NCI-H187 treated with DMSO at 0.1 percent for 48 hours (cell line): ENCODE measurements at places on chromosomes 3 and 15.

- no peak for DNase-seq
Measured at GRCh38 chr3:116052602-116053001, 392.7 kb downstream of the LSAMP start.

DNA sequence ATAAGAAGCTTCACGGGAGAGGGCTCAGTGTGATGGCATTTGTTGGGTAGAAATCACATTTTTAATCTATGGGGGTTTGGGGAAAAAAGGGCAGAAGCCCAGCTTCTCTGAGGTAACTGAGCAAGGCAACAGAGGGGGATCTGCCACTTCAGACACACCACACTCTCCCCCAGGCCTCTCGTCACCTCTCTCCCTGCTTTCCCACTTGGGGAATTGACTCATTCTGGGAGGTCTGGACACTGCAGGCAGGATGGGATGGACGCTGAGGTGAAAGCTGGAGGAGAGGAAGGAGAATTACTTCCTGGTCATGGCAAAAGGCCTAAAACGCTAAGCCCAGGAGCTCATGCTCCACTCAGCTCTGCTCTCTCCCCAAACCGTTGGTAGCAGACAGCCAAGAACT lies 33.2 kb downstream of the MYO5C start:
- DNase-seq = no peak

DNA sequence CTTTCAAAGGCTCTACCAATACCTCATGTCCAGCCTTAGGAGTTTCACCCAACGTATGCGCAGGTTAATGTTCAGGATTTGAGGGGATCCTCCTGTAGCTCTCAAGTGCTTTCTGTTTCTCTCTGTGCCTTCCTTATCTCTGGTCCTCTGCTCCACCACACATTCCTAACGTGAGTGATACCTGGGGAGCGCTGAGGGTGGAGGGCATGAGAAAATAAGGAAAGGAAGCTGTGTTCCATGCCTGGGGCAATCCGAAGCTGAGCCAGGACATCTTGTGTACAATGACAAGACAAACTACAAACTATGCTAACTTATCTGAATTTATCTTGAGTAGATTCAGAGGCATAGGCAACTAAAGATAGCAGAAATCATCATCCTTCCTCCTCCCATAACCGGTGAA lies 136.4 kb downstream of the SST start:
- no peak for DNase-seq

DNA sequence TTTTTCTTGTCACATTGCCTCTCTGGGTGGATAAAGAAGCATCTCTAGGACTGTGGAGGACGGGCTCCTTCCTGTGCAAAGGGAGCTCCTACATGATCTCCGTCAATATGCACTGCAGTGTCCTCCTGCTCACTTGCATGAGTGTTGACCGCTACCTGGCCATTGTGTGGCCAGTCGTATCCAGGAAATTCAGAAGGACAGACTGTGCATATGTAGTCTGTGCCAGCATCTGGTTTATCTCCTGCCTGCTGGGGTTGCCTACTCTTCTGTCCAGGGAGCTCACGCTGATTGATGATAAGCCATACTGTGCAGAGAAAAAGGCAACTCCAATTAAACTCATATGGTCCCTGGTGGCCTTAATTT lies 478 bp downstream of the GPR15 start:
- DNase-seq = no peak

DNA sequence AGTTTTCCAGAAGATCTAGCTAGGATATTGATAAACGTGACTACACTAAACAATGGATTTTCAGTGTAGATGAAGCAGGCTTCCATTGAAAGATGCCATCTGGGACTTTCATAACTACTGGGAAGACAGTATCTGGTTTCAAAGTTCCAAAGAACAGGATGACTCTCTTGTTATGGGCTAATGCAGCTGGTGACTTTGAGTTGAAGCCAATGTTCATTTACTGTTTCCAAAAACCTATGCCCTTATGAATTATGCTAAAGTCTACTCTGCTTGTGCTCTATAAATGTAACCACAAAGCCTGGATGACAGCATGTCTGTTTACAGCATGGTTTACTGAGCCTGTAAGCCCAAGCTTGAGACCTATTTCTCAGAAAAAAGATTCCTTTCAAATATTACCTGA lies 245.4 kb downstream of the GBE1 start:
- DNase-seq = no peak

- no peak for DNase-seq
Measured at GRCh38 chr3:72123908-72124441, 339.0 kb upstream of the PROK2 start.

DNA sequence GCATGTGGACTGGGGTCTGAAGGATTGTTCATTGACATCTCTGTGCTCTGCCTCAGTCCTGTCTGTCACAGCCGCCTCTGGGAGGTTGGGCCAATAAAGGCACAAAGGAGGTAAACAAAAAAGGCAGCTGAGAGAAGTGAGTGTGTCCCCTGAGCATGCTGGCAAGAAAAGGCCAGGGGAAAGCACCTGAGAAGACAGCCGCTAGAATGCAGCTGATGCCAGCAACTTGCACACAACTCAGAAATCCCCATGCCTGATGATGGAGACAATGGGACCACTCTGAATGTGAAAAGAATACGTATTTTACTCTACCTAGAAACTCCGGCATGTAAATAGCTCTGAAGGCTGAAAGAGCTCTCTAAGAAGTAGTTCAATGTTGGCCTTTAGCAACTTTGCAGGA lies 118.7 kb downstream of the KCNH8 start:
- DNase-seq = no peak

DNA sequence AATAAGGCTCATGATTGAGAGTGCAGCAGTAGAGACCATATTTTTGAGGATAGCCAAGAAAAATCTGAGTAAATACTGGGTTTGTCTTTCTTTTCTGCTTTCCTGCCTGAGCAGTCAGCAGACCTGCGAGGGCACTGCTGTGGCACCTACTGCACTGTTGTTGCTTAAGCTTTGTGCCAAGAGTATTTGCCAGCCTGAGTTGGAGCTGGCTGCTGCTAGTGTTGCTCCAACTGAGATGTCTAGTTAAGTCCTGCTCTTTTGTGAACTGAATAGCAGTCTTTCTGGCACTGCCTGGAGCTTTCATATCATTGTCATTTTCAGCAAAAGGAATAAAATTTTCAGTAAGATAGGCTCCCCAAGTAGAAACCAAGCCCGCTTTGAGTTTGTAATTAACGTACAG lies 214.5 kb upstream of the P2RY1 start:
- no peak for DNase-seq

GRCh38 chr3:179045719-179046402 lies 25.7 kb downstream of the ZMAT3 start:
- no peak for DNase-seq

DNA sequence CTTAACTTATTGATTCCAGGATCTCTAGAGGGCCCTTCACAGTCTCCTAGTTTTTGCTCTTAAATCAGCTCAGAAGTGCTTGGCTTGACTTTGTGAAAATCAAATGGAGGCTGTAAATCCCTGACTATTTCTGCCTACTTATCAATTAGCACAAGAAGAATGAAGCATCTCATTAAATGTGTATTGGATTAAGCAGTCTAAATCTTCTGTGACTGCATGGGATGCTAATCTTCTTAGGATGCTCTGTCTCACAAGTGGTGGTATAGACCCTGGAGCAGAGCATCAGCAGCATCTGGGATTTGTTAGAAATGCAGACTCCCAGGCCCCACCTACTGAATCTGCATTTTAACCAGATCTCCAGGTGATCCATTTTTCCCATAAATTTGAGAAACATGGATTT lies 488.7 kb downstream of the AGBL1 start:
- no peak for DNase-seq

DNA sequence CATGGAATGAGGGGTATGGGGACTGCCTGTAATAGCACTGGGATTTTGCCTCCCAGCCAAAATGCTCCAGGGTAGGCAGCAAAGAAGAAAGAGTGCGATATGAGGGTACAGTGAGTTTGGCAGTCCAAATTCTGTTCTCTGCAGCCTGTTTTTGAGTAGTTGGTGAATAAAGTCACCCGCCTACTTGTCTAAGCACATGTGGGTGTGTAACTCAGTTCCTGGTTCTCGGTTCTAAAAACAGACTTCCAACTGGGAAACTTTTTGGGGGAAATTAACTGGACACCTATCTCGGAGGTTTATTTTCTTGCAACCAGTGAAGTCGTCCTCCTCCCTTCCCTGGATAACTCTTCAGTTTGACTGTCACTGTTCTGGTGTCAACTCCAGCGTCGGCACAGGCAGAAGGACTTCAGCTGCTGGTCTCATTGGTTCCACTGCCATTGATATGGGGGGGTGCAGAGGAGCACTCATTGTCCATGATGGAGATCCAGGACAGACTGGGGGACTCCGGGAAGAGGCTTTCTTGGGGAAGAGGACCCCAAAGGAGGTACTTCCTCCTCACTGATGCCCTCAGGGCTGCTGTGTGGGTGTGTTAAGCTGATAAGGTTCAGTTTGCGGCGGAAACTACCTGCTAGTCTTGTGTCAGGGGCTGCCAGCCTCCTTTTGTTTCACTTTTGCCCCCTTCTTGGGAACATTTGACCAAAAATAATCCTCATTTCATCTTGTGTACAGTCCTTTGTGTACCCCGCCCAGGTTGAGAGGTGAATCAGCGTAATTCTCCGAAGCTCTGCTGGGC lies 13.2 kb downstream of the GHRL start:
- no peak for DNase-seq

- DNase-seq = no peak
Measured at GRCh38 chr3:175007306-175007705, 148.2 kb downstream of the NAALADL2 start.

GRCh38 chr3:132756108-132756650 lies 34.0 kb upstream of the NPHP3 start:
- DNase-seq = no peak

DNA sequence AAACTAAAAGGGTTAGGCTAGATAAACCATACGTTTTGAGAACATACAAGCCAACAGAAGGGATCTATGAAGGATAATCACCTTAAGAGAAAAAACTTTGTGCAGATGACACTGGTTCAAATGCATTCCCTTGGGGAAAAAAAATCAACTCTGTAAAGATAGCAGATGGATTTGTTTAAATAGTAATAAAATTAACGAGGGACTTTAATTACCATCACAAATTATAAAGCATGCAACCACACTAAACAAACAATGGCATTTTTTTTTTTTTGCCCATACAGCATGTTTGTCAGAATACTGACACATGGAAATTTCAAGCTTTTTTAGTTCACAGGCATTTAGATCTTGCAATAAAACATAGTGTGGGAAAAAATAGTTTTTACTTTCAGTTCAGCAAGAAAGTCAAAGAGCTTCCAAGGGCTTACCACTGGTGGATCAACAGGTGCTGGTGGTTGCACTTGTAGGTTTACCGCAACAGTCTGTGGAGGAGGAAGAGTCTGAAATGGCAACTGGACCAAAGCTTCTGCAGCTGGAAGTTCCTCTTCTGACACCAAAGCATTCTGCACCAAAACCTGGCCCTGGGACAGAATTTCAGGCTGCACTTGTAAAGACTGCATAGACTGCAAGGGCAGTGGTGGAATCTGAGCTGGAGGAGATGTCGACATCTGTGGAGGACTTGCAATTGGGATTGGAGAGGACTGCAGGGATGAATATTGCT lies 53.1 kb downstream of the PHC3 start:
- DNase-seq = no peak

DNA sequence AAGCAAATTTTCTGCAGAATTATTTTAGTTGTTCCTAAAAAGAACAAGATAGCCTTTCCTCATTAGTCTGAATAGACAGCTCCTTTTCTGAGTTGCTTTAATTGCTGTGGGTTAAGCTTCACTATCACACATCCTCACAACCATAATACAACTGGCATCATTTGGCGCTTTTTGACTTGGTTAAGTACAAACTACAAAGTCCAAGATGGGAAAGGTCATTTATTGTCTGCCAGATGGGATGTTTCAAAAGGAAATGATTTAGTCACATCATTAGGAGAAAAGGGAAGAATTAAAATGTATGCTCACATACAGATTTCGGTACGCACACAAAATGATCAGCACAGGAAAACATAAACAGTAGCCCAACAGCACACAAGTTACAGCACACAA lies 329.1 kb downstream of the RORA start:
- no peak for DNase-seq

- DNase-seq = peak; percentile 88
Measured at GRCh38 chr15:59953392-59953883, 50.7 kb upstream of the FOXB1 start.

- no peak for DNase-seq
Measured at GRCh38 chr15:40328176-40328575, 4.7 kb downstream of the INAFM2 start.

GRCh38 chr3:53188720-53189119 lies 27.7 kb downstream of the PRKCD start:
- DNase-seq = no peak

GRCh38 chr3:90032980-90033641 lies 925.7 kb downstream of the EPHA3 start:
- no peak for DNase-seq

- DNase-seq = peak; percentile 61
Measured at GRCh38 chr3:177286034-177286433, 88.8 kb upstream of the TBL1XR1 start.
